ENCODE measurements at places on chromosomes 5 and 9.
A peak's percentile ranks its signal among the peaks of the same experiment; 100 is the strongest.

GRCh38 chr5:125290935-125291334, 544.5 kb upstream of the ZNF608 start:
- DNase-seq = no peak

DNA sequence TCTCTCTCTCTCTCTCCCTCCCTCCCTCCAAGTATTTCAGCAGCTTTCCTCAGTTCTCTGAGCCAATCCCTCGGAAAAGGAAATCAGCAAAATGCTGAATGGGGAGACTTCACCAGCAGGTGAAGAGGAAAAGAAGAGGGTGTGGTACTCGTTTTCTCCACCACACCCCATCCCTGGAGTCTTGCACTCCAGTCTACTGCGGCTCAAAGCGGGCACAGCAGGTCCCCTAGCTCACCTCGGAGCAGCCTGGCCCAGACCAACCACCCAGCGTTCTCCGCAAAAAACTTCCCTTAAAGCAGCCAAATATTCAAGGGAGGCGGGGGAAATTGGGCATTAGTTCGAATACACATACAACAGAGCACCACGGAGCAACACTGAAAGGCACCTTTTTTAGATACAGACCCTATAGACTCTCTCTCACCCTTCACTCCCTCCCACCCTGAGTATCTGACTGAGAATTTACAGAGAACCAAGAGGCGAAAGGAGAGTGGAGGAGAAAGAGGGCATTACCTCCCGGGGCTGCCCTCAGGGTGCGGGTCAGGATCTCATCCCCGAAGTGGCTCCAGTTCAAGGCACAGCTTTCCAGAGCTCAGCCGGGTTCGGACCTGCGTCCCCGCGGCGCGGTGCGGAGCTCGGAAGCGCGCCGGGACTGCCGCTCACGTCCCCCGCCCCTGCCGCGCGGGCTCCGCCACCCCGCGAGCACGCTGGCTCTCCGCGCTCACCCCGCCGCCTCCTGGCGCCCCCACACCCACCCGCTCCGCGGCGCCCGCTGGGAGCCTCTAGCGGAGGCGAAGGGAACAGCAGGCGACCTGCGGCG, 1638.5 kb upstream of the C9orf72 start:
- DNase-seq = no peak

DNA sequence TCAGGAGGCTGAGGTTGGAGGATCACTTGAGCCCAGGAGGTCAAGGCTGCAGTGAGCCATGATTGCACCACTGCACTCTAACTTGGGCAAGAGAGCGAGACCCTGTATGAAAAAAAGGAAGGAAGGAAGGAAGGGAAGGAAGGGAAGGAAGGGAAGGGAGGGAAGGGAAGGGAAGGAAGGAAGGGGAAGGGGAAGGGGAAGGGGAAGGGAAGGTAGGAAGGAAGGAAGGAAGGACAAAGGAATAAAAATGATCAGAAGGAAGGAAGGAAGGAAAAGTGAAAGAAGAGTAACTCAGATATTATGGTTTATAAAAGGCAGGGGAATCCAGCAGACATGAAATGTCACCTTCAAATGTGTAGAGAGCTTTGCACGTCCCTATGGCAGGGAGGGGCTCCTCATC, 64.4 kb downstream of the USP20 start:
- DNase-seq = no peak

DNA sequence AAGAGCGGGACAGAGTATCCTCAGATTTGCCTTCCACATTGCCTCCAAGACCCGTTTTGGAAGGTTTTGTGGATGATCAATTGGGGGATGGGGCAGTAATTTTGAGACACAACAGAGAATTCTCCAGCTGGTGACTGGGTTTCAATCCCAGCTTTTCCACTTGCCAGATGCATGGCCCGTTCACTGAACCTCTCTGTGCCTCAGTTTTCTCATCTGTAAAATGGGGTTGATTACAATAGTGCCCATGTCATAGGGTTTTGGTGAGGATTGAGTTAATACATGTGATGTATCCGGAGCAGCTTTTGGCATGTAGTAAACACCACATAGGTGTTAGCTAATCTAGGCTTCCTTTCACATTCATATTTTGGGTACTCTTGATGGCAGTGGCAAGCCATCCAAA, 59.7 kb downstream of the PSAT1 start:
- DNase-seq = no peak

GRCh38 chr5:175406300-175406699, 37.7 kb downstream of the DRD1 start:
- DNase-seq = no peak

- DNase-seq = no peak
Measured at GRCh38 chr5:4182144-4182543, 586.5 kb downstream of the IRX1 start.

GRCh38 chr5:68303754-68304420, 88.3 kb downstream of the PIK3R1 start:
- no peak for DNase-seq

DNA sequence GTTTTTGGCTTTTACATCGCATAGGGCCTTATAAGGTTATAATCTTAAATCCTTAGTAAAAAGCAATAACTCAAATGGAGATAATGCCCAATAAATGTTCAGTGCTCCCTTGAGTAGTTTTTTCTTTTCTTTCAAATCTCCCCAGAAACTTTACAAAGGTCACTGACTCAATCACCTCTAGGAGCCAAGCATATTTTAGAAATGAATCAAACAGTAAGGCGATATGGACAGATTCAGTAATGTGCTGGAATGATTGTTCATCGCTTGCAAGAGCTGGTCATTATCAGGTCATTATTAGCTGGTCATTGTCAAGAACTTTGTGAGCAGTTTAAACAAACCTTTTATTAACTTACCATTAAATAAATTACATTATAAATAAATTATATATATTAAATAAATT, 130.4 kb upstream of the SLIT3 start:
- DNase-seq = no peak

GRCh38 chr9:121607434-121608167, 43.8 kb upstream of the DAB2IP start:
- no peak for DNase-seq

- DNase-seq = no peak
Measured at GRCh38 chr5:63170486-63170885, 591.9 kb downstream of the LRRC70 start.

DNA sequence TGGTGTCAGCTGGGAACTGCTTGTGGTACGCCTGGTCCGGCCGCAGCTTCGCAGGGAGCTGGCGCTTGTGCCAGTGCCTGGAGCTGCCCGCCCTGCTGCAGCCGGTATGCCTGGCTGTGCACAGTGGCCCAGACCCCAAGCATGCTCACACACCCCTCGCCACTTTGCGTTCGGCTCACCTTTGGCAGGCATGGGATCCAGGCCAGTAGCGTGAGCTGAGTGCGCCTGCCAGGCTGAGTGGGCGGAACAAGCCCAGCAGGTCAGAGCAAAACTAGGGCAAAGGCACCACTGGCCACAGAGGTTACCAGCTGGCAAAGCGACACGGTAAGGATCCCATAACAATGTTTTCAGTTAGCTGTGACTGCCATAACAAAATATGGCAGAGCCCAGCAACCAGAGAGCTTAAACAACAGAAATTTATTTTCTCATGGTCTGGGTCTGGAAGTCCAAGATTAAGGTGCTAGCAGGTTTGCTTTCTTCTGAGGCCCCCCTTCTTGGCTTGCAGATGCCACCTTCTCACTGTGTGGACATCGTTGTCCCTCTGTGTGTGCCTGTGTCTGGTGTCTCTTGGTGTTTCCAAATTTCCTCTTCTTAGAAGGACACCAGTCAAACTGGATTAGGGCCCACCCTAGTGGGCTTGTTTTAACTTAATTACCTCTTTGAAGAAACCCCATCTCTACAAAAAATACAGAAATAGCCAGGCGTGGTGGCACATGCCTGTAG, 61.6 kb downstream of the PSAT1 start:
- no peak for DNase-seq

GRCh38 chr9:91334053-91334452, 27.7 kb downstream of the AUH start:
- no peak for DNase-seq

- no peak for DNase-seq
Measured at GRCh38 chr5:73985145-73985544, 359.1 kb downstream of the ARHGEF28 start.

DNA sequence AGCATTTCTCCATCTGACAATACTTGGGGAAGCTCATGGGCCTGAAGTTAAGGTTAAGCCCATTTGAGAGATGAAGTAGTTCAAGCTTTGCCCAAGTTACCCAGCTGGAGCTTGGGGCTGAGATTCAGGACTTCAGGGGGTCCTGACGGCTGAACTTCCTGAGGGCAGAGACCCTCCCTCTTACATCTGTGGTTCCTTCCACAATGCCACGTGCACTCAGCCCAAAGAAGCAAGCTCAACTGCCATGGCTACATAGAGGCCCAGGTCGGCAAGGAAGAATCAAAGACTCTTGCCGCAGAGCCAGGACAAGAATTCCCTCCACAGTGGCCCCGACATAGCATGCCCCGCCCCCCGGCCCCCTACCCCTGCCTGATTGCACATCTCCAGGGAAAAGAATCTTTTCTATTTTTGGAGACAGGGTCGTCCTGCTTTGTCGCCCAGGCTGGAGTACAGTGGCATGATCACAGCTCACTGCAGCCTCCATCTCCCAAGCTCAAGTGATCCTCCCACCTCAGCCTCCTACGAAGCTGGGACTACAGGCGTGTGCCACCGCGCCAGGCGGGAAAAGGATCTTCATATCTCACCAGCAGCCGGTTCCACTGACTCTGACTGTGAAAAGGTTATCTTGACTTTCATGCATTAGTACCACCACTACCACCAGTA, 9.2 kb downstream of the PHF19 start:
- no peak for DNase-seq

GRCh38 chr5:80793354-80793753, 138.6 kb upstream of the DHFR start:
- no peak for DNase-seq

- no peak for DNase-seq
Measured at GRCh38 chr5:65563777-65564176, 681 bp downstream of the PPWD1 start.

DNA sequence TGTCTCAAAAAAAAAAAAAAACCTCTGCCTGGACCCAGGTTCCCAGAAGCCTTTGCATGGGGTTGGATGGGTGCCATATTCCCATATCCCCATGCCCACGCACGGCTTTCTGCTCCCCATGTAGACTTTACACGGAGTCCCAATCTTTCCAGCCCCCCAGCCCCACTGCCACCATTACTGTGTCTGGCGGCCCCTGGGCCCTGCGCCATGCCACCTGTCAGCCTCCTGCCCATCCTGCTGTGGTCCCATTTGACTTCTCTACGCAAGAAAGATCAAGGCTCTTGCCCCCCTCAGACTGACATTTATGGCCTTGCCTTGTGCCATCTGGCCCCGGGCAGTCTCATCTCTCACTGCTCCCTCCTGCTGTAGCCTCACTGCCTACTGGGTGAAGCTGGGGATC, 6.5 kb upstream of the AK1 start:
- no peak for DNase-seq

GRCh38 chr5:178688551-178688950, 41.9 kb downstream of the ZNF354A start:
- DNase-seq = no peak

GRCh38 chr5:2752059-2752820, 763 bp upstream of the IRX2 start:
- DNase-seq = no peak

GRCh38 chr9:115213818-115214334, 95.9 kb upstream of the TNC start:
- DNase-seq = no peak

GRCh38 chr5:65651144-65651543, 26.3 kb downstream of the SHLD3 start:
- DNase-seq = no peak

- DNase-seq = no peak
Measured at GRCh38 chr5:175501759-175502158, 23.4 kb downstream of the SFXN1 start.

DNA sequence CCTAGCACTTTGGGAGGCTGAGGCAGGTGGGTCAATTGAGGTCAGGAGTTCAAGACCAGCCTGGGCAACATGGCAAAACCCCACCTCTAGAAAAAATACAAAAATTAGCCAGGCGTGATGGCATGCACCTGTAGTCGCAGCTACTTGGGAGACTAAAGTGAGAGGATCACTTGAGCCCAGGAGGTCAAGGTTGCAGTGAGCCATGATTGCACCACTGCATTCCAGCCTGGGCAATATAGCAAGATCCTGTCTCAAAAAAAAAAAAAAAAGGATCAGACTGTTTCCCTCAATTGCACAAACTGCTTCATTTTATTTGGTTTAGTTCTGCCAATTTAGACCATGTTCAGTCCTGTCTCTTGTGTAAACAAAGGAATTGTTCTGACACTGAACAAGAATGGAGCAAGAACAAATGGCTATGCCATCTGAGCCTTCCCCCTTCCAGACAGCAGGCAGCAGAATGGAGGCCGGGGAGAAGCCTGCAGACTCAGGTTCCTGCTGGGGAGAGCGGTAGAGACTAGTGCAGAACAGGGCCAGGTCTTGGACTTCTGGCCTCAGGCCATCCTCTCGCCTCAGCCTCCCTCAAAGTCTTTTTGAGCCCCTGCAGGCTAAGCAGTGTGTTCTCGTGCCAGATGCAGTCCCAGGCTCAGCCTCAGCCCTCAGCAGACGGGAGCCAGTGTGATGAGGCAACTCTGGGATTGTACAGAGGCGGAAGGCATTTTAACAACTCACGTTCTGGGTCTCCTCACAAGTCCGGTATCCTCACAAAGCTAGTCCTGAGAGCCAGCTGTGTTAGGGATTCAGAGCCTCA, 18.2 kb downstream of the HNRNPH1 start:
- DNase-seq = no peak

DNA sequence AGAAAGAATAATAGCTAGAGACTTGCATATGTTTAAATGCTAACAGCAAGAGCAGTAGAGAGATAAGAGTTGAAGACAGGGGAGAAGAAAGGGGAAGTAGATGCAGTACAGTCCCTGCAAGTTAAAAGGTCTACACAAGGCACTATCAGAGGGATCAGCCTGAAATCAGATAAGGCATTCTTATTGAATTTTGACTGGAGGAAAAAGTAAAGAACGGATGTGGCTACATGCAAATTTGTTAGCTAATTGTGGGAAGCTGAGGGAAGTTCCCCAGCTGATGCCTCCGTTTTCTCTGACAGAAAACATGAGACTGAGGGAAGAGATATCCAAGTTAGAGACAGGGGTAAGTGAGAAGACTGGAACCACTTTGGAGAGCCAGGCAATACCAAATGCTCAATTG, 12.9 kb upstream of the RHOBTB3 start:
- peak; percentile 40 for DNase-seq

GRCh38 chr5:135157421-135158313, 123.6 kb upstream of the PITX1 start:
- no peak for DNase-seq

DNA sequence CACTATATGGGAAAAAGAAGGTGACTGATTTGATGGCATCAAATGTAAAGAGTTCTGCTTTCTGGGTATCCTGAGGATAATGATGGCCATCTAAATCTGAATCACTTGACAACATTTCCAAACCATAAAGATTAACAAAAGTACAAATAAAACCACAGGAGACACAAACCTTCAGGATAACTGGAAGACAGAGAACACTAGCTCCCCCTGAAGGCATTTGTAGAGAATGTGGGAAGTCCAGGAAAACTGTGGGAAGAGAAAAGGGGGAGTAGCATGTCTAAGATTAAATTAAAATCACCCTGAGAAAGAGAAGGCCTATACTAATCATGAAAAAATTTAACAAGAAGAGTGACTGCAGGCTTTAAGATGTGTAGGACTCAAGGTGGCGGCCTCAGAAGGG, 116.2 kb downstream of the PRELID2 start:
- DNase-seq = no peak

Measured in OCI-LY7 (cell line).